ENCODE measurements at places on chromosomes 1 and 21.

GRCh38 chr21:42460391-42461184, 35.4 kb downstream of the RSPH1 start:
- no peak for DNase-seq

DNA sequence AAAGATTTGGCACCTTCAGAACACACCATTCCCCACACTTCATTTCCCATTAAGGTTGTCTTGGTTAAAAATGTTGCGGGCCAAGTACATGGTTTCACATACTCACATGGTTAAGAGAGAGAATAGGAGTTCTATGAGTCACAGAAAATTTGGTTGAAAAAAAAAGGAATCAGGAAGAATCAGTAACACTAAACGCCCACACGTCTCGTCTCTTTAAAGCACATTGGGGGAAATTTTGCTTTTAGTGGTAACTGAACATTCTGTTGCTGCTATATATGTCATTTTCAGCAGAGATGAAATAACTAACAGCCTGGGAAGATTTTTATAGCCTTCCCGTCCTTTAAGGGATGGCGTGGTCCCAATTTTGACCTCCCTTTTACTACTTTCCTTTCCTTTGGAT, 132.9 kb upstream of the ERG start:
- no peak for DNase-seq

DNA sequence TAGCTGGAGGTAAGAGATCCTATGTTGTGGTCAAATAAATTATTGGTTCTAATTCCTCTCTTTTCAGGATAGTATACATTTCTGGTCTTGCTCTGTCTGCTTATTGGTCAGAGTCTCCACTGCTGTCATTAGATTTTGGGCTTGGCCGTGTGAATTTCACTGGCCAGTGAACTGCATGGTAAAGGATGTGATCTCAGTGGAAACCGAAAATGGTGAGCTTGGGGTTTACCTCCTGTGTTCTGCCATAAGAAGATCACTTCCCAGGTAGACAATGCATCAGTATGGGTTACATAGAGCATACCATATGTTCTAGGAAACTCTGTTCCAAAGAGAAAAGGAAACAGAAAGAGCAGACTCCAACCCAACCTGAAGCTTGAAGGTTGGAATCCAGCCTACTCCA, 1123.3 kb upstream of the B3GALT2 start:
- no peak for DNase-seq

DNA sequence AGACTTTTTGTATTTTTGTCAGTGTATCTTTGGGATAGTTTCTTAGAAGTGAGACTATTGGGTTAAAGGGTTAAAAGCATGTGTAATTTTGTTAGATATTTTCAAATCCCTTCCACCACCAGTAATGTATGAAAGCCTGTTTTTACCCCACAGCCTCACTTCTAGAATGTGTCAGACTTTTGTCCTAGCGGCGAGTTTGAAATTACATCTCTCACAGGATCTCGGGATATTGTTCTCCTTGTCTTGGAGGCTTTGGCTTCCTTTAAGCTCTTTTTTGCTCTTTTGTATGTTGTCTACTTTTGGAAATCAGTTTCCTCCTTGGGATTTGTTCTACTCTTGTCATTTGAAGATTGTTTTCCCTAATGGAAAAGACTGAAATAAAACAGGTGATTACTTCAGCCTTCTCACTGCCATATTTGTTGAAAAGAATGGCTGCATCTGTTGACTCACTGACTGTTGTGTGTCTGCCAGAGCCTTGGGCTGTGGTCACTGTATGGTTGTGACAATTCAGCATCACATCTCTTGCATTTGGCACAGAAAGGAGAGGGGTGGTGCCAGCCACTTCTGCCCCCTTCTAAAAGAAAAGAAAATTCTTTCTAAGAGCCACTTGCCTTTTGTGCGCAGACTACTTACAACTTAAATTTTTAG, 22.6 kb downstream of the ST3GAL3 start:
- no peak for DNase-seq

DNA sequence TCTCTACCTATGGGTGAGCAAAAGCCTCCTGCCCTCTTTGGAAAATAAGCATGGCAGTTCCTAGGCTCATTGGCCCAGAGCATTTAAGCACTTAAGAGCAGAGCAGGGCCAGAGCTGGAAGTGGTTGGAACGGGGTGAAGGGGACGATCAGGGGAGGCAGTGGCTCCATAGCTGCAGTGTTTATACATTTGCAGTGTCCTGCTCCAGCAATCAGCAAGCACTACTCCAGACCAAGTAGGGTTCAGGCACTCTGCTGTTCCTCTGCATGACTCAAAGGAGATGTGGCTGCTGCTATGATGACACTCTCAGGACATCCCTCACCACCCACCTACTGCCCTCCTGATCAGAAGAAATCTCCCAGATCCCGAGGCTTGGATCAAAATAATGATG, 55.0 kb downstream of the TRABD2B start:
- DNase-seq: no peak

DNA sequence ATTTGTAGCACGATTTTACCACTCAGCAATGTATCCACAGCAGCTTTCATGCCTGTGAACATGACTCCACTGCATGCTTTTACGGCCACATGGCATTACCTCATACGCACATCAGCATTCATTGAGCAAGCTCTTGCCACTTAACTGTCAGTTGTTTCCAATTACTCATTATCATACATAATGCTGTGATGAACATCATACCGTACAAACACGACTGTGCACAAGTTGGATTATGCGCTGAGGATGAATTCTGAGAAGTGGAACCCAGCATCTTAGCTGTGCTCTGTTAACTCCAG, 9.6 kb downstream of the UMODL1 start:
- no peak for DNase-seq
